ENCODE measurements at places on chromosomes 5 and 9.

DNA sequence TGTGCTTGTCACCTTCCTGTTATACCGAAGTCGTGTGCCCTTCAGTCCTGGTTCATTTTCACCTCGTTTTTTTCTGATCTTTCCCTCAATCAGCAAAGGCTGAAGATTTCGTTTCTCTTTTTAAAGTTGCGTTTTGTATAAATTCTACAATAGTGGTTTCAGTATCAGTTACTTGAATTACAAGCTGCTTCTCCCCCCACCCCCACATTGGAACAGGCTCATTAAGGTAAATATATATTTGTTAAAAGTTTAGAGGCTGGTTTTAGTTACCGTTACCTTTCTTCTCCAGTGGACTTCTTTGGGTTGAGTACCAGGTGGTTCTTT, 881 bp downstream of the SUB1 start:
- H3K4me1 ChIP-seq, result peaks cover 61% of the 10 kb centered on the region
- no peak for DNase-seq
- H3K36me3 ChIP-seq, result peaks cover 37% of the 10 kb centered on the region

GRCh38 chr5:151199581-151200185, 24.2 kb downstream of the CCDC69 start:
- peaks cover 44% of the 10 kb centered on the region for H3K4me1 ChIP-seq
- H3K4me3 ChIP-seq, result no peak overlapping the region
- H3K36me3 ChIP-seq, result peaks cover 25% of the 10 kb centered on the region
- peak overlapping the region; percentile 47 for H3K27ac ChIP-seq
- DNase-seq, result no peak

DNA sequence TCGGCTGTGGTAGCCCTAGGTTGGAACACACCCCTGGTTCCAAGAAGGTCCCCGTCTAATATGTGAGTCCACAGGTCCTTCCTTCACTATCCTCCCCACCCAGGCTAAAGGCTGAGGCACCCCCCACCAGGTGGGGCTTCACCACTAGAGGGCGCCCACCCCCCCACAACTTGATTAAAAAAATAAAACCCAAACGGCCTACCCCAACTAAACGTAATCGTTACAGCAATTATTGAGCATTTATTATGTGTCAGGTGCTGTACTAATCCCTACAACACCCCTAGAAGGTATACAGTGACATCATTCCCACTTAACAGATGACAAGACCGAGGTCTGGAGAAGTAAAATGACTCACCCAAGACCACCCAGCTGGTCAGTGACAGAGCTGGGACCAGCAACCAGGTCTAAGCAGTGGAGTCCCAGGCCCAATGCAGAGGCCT, 65.0 kb downstream of the FGF18 start:
- peak; percentile 74 for DNase-seq
- H3K4me3 ChIP-seq, result no peak overlapping the region
- H3K27ac ChIP-seq, result no peak overlapping the region
- H3K27me3 ChIP-seq, result peaks cover 12% of the 10 kb centered on the region
- peaks cover 6% of the 10 kb centered on the region for H3K4me1 ChIP-seq

DNA sequence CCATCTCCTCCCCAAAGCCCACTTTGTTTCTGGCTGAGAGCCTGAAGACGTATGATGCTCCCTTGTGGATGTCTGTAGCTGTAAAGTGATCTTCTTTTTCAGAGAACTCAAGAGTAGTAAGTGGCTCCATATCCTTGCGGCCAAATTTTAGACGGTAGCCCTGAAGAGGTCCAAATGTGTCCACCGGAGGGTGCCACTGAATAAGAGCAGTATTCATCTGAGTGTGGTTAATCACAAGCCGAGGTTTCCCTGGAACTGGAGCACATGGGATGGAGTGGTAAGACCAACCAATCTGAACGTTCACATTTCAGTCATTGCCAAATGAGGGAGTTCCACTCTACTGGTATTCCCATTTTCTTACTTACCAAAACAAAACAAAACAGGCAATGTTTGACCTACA, 686.5 kb upstream of the DMAC1 start:
- H3K4me3 ChIP-seq, result no peak overlapping the region
- no peak overlapping the region for H3K27ac ChIP-seq
- no peaks in the 10 kb centered on the region for H3K4me1 ChIP-seq
- no peaks in the 10 kb centered on the region for H3K36me3 ChIP-seq
- peak; percentile 27 for DNase-seq
- no peaks in the 10 kb centered on the region for H3K27me3 ChIP-seq

GRCh38 chr5:174996941-174997340, 272.6 kb downstream of the MSX2 start:
- no peak overlapping the region for H3K4me3 ChIP-seq
- peaks cover 12% of the 10 kb centered on the region for H3K4me1 ChIP-seq
- peaks cover 4% of the 10 kb centered on the region for H3K27me3 ChIP-seq
- H3K36me3 ChIP-seq, result no peaks in the 10 kb centered on the region

- no peaks in the 10 kb centered on the region for H3K36me3 ChIP-seq
- H3K4me3 ChIP-seq, result no peak overlapping the region
Measured at GRCh38 chr9:136347472-136348256, 15.9 kb downstream of the DNLZ start.

DNA sequence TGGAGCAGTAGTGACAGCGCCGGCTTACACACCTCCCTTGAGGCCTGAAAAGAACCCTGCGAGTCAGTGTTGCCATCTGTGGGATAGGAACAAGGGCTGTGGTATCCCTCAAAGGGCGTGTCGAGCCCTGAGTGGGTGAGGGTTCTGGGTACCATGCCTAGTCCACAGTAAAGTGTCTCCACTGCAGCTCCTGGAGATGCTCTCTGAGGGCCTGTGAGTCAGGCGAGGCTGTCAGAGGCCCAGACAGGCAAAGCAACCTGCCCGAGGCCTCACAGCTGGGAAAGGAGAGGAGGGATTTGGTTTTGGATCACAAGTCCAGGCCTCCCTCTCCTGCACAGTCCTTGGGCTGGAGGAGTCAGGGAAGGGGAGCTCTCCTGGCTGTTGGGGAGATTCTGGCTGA, 6.1 kb downstream of the PRRX2 start:
- H3K27ac ChIP-seq, result no peak overlapping the region
- H3K4me1 ChIP-seq, result no peaks in the 10 kb centered on the region
- H3K27me3 ChIP-seq, result peaks cover 8% of the 10 kb centered on the region
- DNase-seq, result peak; percentile 43
- H3K36me3 ChIP-seq, result no peaks in the 10 kb centered on the region

Data from activated CD4-positive, alpha-beta T cell treated with anti-CD3 and anti-CD28 coated beads for 36 hours (primary cell).